ENCODE measurements at places on chromosomes 5 and 9. TPM values are rescaled to one million over a fixed set of nuclear protein-coding genes. Genes with fewer than 3 reads are reported as not detected.

The PCDHB5 gene
- not detected for total RNA-seq

The PCDHGA4 gene
- total RNA-seq: 0.17 TPM

The FXN gene
- 6.3 TPM for total RNA-seq

The KIF4B gene
- 0.07 TPM for total RNA-seq

The PCDH12 gene
- not detected for total RNA-seq

The SLC6A3 gene
- total RNA-seq: not detected

The PLAC8L1 gene
- not detected for total RNA-seq

The LECT2 gene
- not detected for total RNA-seq

The N4BP3 gene
- total RNA-seq: 0.05 TPM

DNA sequence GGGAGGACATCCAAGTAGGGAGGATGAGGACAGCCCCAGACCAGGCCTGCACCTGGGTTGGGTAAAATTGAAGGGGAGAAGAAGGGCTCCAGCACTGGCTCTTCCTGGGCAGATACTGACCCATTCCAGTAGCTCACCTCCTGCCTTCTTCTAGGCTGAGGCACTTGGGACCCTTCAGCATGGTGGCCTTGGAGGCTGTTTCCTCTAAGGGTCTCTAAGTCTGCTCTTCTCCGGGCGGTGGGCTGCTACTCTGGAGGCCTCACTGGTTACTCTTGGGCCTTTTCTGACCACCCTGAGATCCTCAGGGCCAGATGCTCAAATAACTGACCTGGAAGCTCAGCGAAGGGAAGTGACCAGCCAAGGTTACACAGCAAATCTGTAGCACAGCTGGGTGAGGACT is 2.8 kb upstream of the TIFAB start:
- no peak for DNase-seq

DNA sequence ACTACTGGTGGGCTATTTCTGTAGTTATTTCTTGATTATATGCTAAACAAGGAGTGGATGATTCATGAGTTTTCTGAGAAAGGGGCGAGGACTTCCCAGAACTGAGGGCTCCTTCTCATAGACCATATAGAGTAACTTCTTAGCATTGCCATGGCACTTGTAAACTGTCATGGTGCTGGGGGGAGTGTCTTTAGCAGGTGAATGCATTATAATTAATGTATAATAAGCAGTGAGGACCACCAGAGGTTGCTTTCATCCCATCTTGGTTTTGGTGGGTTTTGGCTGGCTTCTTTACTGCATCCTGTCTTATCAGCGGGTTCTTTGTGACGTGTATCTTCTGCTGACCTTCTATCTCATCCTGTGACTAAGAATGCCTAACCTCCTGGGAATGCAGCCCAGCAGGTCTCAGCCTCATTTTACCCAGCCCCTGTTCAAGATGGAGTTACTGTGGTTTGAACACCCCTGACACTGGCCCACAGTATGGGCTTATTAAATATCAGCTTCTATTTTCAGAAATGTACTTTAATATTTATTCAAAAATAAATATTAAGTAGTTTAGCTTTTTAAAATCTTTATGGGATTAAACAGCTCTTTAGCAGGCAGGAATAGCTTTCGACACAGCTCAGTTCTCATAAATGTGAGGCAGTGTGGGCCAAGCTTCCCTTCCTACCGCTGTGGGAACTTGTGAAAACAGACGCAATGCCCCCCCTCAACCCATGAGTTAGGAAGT is 44.4 kb downstream of the GALNT12 start:
- no peak for DNase-seq

DNA sequence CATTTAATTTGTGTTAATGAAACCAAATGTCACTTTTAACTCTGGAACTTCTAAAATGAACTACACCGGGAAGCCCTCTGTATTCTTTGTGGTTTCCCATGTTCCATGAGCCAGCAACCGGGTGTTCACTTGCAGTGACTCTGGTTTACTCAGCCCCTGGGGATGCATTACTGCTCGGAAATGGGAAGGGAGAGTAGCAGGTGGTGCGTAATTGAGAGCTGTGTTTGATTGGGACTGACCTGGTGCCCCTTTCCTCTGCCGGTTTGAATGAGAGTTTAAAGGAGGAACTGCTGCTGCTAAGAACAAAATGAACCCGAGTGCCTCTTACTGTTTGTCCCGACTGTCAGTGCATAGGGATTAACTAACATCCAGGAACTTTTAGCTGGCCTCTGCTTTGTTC is 100.1 kb upstream of the DHFR start:
- DNase-seq: peak; percentile 58

- no peak for DNase-seq
These were observed 74.6 kb downstream of the NDUFAF2 start for GRCh38 chr5:61019642-61020041.

DNA sequence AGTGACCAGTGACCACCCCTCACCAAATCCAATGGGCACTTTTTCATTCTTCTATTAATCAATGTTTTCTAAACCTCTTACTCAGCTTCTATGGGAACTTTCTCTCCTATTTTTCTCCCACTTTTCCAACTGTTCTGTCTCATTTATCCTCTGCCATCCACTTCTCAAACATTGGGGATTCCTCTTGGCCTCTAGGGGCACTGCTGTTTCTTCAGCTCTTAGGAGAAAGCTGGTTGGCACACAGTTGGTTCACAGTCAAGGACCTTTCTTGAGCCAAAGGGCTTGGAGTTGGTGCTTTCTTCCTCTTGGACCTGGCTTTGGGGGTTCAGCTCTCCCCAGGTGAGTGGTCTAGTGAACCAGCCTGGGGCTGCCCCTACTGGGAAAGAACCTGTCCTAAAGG is 112.2 kb upstream of the LHFPL2 start:
- no peak for DNase-seq

DNA sequence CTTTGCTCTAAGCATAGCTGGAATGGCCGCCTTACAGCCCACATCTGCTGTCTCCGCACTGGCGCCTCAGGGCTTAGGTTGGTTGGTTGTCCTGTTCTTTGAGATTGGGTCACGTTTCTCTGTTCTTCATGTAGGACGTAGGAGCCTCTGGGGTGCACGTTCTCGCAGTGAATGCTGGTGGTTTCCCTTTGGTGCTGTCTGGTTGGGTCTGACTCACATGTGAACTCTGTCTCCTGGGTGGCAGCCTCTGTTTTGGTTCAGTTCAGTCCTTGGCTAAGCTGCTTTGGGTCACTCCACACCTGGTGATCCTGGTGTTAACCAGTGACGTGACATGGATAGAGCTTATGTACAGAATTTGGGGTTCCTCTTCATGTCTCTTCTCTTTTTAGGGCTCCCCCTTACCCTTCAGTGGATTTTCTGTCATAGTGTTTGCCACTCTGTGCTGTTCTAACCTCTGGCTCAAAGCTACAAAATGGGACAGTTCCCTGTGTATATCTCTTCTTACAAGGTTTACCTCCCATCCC is 12.6 kb upstream of the LPCAT1 start:
- peak; percentile 57 for DNase-seq

DNA sequence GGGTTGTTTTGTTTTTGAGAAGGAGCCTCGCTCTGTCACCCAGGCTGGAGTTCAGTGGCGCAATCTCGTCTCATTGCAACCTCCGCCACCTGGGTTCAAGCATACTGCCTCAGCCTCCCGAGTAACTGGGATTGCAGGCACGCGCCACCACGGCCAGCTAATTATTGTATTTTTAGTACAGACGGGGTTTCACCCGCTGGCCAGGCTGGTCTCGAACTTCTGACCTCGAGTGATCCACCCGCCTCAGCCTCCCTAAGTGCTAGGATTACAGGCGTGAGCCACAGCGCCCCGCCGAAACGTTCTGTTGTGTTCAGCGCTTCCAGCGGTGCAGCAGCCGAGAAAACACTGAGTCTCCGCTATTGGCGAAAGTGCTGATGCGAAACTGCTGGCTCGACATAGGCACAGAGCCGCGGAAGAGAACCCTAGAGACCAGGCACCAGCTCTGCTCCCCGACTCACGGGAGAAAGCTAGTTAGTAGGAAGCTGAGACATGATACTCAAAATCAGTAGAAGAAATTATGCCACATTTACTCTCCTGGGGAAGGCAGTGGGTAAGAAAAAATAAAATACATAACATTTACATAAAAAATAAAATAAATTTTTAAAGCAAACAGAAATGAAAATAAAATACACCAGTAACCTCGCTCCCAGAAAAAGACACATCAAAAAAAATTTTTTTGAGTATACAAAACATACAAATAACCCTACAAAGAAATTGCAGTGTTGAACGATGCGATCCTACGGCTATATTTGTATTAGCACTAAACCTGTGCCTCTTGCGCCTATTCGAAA is 31.6 kb downstream of the ANXA2R start:
- DNase-seq: peak; percentile 93

- DNase-seq: peak; percentile 70
These were observed 2.3 kb downstream of the FAM221B start for GRCh38 chr9:35826071-35826701.

- no peak for DNase-seq
These were observed 111.7 kb upstream of the MRPS30 start for GRCh38 chr5:44697025-44697424.

DNA sequence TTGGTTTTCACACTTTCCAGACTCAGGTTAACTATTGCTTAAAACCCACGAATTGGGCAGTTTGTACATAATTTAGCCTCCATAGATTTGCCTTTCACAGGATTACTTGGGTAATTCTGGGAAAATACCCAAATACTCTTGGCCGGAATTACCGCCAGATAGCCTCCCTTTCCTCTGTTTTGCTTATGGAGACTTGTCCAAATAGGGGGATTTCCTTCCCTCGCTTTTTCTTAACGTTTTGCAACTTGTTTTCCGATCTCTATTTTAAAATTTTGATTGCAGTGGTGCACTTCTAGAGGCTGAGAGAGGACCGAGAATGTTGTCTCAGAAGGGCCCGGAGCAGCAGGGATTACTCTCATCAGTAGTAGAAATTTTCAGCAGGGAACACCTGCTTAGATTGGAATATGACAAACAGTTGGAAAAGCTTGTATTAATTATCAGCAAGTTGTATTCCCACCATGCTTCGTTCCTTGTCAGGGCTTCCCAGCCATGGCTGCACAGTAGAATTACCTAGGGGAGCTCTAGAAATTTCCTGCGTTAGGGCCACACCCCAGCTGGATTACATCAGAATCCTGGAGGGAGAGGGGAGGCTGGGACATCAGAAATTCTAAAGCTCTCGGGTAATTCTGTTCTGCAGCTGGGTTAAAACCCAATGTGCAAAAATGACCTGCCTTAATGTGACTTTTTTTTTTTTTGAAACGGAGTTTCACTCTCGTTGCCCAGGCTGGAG is 329.1 kb downstream of the SH3GL2 start:
- DNase-seq: no peak

DNA sequence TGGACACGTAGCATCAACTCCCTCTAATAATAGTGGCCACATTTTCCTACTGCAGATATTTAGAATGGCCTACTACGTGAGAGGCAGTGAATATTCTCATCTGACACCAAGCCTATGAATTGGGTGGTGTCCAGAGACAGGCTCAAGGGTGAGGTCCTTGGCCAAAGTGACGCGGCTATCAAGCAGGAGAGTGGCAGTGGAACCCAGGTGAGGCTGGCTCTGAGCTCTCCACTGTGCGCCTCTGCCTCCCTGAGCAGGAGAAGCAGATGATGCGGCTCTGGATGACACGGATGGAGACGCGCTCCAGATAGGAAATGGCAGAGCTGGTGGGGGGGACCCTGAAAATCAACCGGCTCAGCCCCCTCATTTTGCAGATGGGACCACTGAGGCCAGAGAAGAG is 69.7 kb downstream of the CFAP77 start:
- DNase-seq: no peak

DNA sequence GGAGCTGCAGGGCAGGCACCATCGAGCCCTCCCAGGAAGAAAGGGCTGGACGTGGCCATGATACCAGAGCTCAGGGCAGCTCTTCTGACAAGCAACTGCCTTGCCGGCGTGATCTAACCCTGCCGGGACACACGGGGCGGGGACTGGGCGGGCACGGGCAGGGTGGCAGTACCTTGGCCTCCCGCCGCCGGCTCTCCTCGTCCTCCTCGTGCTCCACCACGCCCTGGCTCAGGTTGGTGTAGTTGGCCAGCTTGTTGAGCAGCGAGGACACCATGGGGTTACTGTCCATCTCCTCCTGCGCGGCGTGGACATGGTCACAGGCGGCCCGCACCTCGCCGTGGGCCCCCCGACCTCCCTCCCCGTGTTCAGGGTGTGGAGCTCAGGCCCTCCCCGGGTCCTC is 18.5 kb downstream of the SLC12A7 start:
- DNase-seq: no peak

GRCh38 chr5:150662731-150663516 is 1.9 kb downstream of the MYOZ3 start:
- no peak for DNase-seq

GRCh38 chr9:90770927-90771326 is 30.7 kb upstream of the SYK start:
- DNase-seq: no peak

DNA sequence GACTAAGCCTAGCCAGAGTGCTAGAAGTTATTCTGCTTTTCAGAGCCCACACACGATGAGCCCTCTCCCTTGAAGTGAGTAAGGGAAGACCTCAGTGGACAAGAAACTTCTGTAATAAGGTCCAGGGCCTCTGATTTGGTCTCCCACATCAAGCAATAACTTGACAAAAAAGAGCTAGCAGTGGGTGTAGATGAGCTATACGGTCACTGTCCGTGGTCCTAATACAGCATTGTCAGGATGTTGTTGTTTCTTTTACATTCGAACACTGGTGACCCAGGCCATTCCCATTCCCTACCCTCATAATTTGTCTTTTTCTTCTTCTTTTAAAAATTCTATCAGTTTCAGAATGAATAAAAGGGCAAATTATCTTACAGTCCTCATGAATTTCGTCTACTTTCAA is 5.2 kb downstream of the PCSK1 start:
- no peak for DNase-seq

- peak; percentile 73 for DNase-seq
These were observed 118.7 kb upstream of the CCDC112 start for GRCh38 chr5:115415143-115415491.

DNA sequence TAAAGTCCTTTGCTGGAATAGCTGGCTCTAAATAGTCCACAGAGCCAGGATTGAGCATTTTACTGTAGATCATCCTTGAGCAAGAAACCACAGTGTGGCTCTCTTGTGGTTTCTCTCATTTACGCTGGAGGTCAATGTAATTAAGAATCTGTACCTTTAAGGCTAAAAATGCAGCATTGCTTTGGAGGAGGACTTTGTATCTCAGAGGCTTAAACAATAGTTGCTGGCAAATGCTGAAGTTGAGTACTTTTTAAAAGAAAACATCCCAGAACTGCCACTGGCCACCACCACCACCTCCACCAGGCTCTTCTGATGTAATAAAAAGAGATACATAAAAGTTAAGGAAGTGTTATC is 177.3 kb upstream of the ADAMTSL1 start:
- peak; percentile 36 for DNase-seq
